ENCODE measurements at places on chromosomes 16 and 17.
A peak's percentile ranks its signal among the peaks of the same experiment; 100 is the strongest.

DNA sequence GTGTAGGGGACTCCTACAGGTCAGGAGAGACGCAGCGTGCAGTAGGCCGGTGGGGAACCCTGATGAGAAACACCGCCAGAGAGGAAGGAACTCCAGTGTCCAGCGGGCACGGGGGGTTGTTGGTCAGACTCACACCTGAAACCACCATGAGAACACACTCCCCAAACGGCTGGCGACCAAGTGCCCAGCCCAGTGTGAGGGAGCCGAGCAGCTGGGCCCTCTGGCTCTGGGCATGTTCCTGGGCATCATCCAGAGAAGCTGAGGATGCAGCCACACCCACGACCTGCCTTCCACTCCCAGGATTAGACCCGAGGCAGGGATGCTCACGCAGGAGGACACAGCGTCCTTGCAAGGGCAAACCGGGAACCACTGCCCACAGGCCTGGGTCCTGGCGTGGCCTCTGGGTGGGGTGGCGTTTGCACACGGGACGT, 108.3 kb upstream of the ZNF750 start:
- DNase-seq = no peak

- DNase-seq = no peak
Observed at GRCh38 chr16:57986196-57986595, 14.3 kb downstream of the ZNF319 start.

- DNase-seq = no peak
Observed at GRCh38 chr16:69313469-69313868, 2.3 kb downstream of the VPS4A start.

DNA sequence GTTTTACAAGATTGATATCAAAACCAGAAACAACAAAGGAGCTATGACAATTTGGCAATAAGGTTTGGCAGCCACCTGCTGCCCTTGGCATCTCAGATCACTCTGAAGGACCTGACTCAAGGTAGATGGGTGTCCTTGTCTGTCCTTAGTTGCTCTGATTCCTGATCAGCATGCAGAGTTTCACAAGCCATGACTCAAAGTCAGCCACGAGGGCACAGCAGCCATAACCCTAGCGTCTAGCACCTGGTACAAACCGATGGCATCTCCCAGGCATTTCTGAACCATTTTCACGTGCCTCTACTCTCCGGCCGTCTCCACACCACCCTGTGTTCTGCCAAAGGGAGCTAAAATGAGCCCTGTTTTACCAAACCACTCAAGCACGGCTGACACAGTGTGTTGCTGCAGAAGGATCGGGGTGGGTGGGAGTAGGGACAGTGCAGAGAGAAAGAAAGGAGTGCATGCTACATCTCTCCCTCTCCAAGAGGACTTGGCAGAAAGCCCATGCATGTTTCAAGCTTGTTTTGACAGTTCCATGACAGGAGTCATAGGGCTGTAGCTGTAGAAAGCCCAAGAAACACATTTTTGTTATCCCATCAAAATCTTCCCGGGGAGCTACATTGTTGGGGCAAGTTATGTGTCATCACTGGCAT, 297.3 kb downstream of the ABCC12 start:
- DNase-seq = no peak

- DNase-seq = peak; percentile 25
Observed at GRCh38 chr16:89359264-89360147, 130.9 kb downstream of the ANKRD11 start.

- no peak for DNase-seq
Observed at GRCh38 chr16:11384184-11384955, 39.1 kb downstream of the RMI2 start.
